ENCODE measurements at places on chromosomes 6 and 20.

DNA sequence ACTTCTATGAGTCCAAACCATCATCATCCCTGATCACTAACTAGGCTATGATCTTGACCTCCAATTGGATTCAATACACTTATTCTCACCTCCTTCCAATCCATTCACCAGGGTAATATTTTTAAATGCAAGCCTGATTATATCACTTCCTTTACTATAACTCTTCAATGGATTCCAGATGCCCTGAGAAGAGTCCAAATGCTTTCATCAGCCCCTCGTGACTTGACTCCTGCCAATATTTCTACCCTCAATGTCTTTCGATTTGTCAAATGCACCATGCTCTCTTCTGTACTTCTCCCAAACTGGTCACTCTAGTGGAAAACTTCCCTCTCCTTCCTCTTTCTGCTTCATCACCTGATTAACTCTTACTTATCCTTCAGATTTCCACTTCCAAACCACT lies 70.8 kb downstream of the CD164 start:
- no peak for DNase-seq

GRCh38 chr6:159513074-159513720 lies 179.8 kb downstream of the SOD2 start:
- DNase-seq = no peak

GRCh38 chr6:122005661-122006060 lies 393.8 kb upstream of the HSF2 start:
- no peak for DNase-seq

DNA sequence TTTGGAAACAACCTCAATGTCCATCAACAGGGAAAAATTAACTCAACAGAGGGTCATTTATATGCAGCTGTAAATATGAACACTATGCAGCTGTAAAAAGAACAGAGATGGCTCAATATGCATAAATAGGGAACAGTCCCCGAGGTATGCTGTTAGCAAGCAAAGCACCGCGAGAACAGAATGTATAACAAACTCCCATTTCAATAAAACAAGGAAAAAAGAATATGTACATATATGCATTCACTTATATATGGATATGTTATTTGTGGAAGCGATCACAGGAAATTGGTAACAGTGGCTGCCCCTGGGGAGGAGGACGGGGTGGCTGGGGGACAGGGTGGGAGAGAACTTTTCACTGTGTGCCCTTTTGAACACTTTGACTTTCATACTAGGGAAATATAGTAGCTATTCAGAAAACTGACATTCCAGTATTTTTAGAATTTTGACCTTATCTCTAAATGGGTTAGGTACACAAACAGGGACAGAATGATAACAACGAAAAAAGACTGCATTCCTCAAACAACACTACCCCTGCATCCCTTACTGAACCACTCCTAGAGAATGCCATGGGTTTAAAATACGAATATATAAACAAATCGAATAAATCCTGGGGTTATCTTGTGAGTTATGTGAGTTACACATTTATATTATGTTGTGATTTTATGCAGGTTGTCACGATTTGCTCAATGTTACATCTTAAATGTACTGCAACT lies 64.5 kb downstream of the KCNB1 start:
- DNase-seq = no peak

GRCh38 chr20:38970302-38970701 lies 8.2 kb downstream of the DHX35 start:
- DNase-seq = no peak

DNA sequence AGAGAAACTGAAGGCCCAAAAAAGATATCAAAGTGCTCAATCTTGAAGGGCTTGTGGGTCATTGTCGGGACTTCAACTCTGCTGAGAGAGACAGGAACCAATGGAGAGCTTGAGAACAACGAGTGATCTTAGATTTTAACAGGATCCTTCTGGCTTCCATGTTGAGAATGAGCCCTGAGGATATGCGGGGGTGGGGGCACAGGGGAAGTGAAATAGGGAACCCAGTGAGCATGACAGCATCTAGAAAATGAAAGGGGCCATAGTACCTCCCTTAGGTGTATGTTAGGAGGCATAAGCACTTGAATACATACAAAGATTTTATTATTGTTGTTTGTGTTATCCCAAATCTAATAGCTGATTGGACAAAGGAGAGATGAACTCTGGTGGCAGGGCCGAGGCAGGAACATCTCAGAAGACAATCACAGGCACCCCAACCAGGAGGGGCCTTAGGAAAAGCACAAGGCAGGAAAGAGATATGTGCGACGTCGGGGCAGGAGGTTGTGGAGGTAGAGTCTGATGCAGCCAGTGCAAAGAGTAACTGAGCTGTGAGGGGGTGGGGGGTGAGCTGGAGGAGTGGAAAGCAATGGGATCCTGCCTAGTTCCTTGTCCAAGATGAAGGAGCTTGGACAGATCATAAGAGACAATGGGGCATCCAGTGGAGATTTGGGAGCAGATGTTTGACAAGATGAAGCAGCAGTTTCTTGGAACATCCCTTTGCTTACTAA lies 10.4 kb downstream of the TGM6 start:
- no peak for DNase-seq

DNA sequence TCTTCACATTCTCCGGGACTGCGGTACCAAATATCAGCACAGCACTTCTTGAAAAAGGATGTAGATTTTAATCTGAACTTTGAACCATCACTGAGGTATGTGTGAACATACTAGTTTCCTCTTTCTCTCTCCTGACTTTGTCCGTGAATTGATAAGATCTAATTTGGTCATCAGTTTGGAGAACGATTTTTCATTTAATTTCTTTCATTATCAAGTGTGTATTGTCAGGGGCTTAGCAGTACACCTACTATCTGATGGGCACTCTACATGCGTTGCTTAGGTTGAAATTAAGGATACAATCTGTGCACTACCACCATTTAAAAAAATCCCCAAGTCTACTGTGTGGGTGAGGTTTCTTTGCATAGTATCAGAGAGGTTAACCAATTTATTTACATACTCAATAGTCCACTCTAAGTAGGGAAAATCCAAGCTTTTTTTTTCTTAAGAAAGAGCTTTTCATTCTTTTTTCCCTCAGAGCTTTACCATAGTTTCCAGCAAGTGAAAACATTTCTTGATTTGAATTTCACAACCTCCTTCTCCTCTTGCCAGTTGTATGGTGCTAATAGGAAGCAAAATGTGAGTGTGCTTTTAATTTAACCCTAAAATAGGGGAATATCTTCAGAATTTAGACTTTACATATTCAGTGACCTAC lies 105.4 kb upstream of the ESR1 start:
- DNase-seq = no peak

DNA sequence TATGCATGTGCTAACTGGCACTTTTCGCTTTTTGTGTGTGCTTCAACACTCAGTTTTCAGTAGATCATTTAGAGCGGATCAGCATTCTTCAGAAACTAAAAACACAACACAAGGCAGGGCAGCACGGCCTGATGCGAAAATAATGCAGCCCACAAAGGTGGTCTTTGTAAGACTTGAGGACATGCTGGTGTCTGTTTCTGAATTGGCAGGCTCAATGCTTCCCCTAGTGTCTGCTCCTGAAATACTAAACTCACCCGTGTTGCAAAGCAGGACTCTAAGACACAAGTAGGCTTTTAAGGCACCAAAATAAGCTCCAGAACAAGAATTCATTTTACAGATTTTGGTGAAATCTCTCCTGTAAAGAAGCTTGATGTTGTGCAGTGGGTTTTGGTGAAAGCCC lies 676.5 kb downstream of the TENT5A start:
- DNase-seq = no peak

GRCh38 chr6:25002326-25003091 lies 66.7 kb upstream of the RIPOR2 start:
- no peak for DNase-seq

GRCh38 chr6:168060521-168060931 lies 18.5 kb downstream of the FRMD1 start:
- DNase-seq = no peak

- DNase-seq = no peak
Observed at GRCh38 chr6:57307850-57308249, 9.6 kb upstream of the PRIM2 start.

DNA sequence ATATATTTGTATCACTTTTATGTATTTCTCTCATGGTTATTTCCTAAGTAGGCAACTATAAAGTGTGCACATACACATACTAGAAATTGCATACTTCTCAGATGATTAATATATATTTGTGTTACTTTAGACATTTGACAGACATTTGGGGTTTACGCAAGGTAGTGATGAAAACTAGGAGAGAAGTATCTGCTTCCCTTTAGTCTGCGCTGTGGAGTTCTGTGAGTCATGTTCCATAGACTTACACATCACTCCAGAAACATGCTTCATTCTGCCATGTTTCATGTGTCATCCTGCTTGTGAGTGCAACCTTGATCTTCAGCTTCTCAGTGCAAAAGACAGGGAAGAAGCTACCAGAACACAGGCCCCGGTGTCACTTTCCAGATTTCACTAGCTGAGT lies 200.7 kb upstream of the BMP2 start:
- DNase-seq = no peak

DNA sequence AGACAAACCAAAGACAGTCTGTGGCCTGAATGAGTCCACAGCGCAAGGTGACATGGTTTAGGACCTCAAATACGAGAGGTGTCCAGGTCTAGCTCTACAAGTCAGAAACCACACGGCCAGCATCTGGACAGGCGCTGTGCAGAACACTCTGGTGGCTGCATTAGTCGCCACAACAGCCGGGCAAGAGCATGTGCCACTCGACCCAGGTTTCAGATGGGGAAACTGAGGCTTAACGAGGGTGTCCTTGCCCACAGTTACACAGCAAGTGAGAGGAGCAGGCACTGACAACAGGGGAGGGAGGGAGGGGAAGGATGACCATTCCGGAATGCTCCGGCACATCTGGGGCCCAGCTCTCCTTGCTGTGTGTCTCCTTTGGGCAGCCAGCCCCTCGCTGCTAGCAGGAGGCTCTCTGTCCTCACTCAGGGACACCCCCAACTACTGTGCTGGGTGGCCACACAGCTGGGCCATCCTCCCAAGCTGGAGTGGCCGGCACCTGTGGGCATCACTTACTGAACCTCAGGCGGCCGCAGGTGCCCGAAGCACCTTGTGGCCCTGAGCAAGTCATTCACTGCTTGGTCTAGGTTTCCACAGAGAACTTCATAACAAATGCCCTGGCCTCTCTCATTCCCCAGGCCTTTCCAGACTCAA lies 6.6 kb downstream of the DLL1 start:
- DNase-seq = no peak

GRCh38 chr6:10769419-10769818 lies 21.8 kb downstream of the TMEM14B start:
- DNase-seq = no peak

GRCh38 chr20:45419188-45420091 lies 3.5 kb downstream of the PIGT start:
- DNase-seq = no peak

DNA sequence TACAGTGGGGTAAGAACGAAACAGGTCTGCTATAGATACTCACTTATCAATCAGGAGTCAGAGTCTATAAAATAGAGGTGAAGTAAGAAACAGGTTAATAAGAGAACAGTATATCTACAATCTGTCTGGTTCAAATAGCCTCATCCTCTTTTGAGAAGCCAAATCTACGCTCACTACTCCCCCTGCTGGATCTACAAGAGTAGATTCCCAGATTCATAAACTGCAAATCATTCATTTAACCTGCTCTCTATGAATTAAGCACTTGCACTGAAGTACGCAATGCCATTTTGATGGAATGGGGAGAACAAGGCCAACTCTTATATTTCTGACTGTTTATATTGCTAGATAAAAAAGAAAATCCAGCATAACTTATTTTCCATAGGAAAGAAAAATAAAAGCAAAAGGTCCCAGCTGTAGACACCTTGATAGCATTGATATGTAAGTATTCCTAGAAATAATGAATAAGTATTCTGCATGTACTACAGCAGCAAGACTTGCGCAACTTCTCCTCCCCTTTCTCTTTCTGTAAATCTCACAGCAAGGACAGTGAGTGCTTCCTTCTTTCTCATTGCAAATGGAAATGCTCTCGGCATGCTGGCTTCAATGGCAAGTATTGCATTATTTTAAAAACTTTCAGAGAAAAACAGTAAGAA lies 92.3 kb downstream of the RFX6 start:
- no peak for DNase-seq

GRCh38 chr6:55433446-55434130 lies 106.3 kb downstream of the GFRAL start:
- DNase-seq = no peak

GRCh38 chr6:157273756-157274470 lies 49.4 kb downstream of the TMEM242 start:
- peak; percentile 61 for DNase-seq

- no peak for DNase-seq
Observed at GRCh38 chr6:149964308-149965193, 808 bp downstream of the ULBP1 start.

DNA sequence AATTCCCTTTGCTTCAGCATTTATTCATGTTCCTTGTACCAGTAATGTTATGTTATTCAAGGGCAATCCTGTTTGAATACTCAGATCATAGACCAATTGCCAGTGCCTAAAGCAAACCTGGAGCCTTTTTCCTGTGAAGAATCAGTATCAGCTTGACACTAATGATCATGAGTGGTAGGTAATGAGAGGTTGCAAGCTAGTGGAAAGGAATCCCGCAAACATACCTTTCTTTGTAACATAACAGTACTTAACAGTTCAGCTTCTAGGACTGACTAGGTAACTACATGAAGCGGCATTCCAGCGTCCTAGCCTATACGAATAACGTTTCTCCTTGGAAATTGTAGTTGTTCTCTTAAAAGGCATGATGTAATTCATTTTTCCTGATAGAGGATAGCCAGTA lies 253.7 kb downstream of the TMEM242 start:
- no peak for DNase-seq

DNA sequence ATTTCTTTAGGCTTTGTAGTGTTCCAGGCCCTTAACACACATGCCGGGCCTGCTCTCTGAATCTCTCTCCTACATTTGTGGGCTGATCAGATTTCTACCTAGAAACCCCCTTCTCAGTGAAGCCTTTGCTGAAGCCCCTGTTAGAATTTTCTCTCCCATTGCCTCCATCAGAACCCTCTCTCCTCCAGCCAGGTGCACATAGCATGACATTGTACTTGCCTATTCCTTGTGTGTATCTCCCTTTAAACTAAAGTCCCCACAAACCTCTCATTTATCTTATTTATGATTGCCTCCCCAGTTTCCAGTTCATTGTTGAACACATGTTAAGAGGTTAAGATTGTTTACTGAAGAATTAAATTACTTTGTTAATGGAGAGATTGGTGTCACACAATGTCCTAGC lies 325.5 kb upstream of the CITED2 start:
- no peak for DNase-seq

GRCh38 chr6:41302638-41303037 lies 16.2 kb upstream of the TREM1 start:
- DNase-seq = no peak

- no peak for DNase-seq
Observed at GRCh38 chr20:33551778-33552177, 61.9 kb downstream of the CBFA2T2 start.

All from CD4-positive, alpha-beta T cell treated with Interleukin-6 at 100 ng/mL for 8 hours (primary cell).